Neural crest cell (in vitro differentiated cells): ENCODE measurements at places on chromosomes 7 and 10. TPM values are rescaled to one million over a fixed set of nuclear protein-coding genes. Genes with fewer than 3 reads are reported as not detected.

DNA sequence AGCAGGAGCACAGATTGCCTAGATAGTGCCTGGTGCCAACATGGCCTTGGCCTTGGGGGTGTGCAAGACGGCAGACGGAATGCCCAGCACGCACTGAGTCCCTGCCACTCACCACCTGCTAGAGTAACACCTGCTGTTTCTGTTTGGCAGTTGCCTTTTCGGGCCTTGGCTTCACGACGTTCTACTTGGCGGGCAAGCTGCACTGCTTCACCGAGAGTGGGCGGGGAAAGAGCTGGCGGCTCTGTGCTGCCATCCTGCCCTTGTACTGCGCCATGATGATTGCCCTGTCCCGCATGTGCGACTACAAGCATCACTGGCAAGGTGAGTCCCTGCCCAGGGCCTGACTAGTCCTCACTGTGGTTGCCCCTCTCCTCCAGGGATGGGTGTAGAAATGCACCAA, 118.0 kb downstream of the PLPP4 start:
- no peak for DNase-seq

- DNase-seq: no peak
Observed at GRCh38 chr7:133475655-133476054, 222.8 kb downstream of the EXOC4 start.

CRCP gene
- 35.2 and 38.0 TPM in 2 replicates for total RNA-seq

SORCS3 gene
- total RNA-seq: 3.3 and 3.4 TPM in 2 replicates

ETV1 gene
- total RNA-seq: 89.4 and 104 TPM in 2 replicates
